HepG2 (cell line): ENCODE measurements at places on chromosomes 1 and 21.

GRCh38 chr1:37286881-37287280, 187.5 kb upstream of the ZC3H12A start:
- DNase-seq = no peak

GRCh38 chr1:87208931-87209330, 119.7 kb upstream of the LMO4 start:
- no peak for DNase-seq

- peak; percentile 62 for DNase-seq
Measured at GRCh38 chr1:84089465-84089864, 54.6 kb upstream of the PRKACB start.

DNA sequence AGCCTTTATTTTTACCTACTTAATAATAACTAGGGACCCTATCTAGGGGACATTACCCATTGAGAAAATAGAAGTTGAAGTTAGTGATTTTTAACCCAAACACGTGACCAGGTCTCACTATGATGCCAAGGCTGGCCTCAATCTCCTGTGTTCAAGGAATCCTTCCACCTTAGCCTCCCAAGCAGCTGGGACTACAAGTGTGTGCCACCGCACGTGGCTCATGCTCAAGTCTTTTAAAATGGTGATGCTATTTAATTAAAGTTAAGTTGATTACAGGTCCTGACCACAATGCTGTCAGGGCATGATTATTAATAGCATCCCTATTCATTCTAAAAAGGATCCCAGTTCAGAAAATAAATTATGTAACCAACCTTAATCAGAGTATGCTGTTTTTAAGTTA, 25.0 kb downstream of the FUBP1 start:
- DNase-seq = no peak

GRCh38 chr1:67847466-67847865, 14.2 kb upstream of the GNG12 start:
- DNase-seq = no peak

DNA sequence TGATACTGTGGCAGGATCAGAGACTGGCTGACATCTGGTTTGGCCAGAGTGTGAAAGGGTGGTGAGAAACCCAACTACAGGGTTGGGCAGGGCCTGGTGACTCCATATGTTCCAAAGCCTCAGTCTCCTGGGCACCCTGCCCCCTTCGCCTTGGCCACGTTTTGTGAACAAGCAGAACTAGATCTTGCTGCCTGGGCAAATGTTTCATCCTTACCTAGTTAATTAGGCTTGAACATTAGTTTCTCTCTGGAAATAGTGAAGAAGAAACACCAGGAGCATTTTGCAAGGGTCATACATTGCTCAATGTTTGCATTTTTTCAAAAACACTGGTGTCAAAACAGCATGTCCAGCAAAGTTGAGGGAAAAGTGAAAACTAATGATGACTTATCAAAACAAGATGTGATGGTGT, 60.5 kb downstream of the MAP3K7CL start:
- DNase-seq = peak; percentile 29

GRCh38 chr1:23456226-23456625, 27.8 kb downstream of the ASAP3 start:
- no peak for DNase-seq

DNA sequence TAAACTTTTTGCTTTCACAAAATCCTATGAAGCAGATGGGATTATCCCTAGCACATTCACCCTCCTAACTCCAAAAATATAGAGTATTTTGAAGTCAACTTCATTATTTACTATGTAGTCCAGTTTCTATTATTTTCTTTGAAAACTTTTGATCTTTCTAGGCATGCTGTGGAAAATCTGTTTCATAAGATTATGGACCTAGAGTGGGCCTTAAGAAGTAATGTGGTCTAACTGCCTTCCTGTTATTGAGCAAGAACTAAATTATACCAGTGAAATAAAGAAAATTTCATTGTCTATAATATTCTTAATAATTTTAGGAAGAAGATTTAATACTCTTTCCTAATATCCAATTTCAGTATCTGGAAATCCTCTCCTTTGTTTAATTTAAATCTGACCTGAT, 58.1 kb downstream of the PRKACB start:
- DNase-seq = no peak

- peak; percentile 86 for DNase-seq
Measured at GRCh38 chr1:56448529-56449300, 130.6 kb downstream of the PLPP3 start.

GRCh38 chr1:178417858-178418257, 78.9 kb downstream of the CLEC20A start:
- DNase-seq = peak; percentile 53

DNA sequence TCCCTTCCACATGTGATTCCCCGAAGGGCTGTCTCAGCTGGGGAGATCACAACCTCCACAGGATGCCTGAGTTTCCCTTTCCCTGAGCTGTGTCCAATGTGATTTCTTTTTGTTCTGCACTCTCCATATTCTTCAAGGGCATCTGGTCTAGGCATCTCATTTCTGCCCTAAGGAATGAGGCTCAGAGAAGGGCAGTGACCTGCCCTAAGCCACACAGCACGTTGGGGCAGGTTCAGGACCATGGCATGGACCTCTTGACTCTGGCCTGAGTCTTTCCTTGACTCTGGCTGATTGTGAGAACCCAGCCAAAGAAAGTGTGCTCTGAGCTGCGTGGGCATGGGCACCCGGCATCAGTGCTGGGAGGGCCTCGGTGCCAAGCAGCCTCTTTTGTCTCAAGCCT, 590.3 kb downstream of the PTPRU start:
- DNase-seq = no peak

GRCh38 chr1:202061055-202061454, 50.7 kb downstream of the ELF3 start:
- no peak for DNase-seq

GRCh38 chr21:36209626-36210171, 53.1 kb downstream of the DOP1B start:
- peak; percentile 71 for DNase-seq

DNA sequence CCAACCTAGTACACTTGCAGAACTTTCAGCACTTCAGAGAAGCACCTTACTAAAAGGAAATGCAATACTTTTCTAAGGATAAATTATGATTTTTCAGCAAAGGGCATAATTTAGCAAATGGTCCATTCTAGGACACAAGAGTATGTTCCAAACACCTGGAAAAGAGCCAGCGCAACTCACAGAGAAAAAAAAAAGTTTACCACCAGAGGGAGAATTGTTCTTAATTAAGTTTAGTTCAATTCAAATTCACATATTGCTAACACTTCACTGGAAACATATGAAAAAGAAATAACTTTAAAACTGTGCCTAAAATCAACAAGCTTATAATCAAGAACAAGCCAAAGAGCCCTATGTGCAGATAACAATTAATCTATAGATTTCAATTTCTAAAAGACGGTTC, 338.1 kb downstream of the SEC16B start:
- no peak for DNase-seq

- no peak for DNase-seq
Measured at GRCh38 chr1:119485201-119485600, 21.8 kb upstream of the HSD3B1 start.

DNA sequence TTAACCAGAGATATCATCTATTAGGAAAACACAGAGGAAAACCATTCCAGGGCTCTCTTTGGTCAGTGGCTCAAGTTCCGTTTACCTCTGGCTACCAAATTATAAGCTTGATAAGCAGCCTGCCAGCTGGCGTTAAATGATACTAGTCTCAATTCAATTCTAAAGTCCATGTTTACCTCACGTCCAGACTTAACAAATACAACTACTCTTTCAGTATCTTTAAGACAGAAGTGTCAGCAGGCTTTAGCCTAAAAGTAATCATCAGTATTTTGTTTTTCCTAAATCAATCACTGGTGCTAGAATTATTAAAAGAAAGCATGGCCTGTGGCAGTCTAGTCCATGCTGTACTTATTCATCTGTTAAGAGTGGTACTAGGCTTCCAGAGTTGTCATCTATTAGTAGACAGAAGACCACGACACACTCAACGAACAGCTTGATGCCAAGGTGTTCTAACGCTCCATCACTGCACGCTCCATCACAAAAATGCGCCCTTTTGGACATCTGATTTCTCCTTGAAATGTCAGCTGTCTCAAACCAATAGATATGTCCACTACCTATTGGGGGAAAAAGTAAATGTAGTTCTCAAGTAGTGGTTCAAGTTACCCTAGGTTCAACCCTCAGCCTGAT, 1.5 kb downstream of the IVNS1ABP start:
- peak; percentile 51 for DNase-seq

- peak; percentile 74 for DNase-seq
Measured at GRCh38 chr1:94821636-94822305, 1.6 kb downstream of the SLC44A3 start.

DNA sequence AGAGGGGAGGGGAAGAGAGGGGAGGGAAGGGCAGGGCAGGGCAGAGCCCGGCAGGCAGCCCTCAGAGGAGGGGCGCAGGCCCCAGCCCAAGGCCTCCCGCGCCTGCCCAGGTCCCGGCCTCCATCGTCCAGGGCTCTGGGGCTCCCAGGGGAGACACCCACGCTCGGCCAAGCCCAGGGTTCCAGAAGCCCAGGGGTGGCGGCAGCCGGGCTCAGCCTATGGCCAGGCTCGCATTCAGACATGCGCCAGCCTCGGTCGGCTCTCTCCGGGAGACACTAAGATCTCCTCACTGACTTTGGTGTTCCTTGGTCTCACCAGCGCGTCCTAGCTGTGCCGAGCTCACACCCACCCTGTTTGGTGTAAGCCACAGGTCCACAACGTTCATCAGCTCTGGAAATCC, 7.1 kb upstream of the ANKRD65 start:
- no peak for DNase-seq

GRCh38 chr21:26846036-26846931, 1.1 kb upstream of the ADAMTS1 start:
- DNase-seq = no peak

DNA sequence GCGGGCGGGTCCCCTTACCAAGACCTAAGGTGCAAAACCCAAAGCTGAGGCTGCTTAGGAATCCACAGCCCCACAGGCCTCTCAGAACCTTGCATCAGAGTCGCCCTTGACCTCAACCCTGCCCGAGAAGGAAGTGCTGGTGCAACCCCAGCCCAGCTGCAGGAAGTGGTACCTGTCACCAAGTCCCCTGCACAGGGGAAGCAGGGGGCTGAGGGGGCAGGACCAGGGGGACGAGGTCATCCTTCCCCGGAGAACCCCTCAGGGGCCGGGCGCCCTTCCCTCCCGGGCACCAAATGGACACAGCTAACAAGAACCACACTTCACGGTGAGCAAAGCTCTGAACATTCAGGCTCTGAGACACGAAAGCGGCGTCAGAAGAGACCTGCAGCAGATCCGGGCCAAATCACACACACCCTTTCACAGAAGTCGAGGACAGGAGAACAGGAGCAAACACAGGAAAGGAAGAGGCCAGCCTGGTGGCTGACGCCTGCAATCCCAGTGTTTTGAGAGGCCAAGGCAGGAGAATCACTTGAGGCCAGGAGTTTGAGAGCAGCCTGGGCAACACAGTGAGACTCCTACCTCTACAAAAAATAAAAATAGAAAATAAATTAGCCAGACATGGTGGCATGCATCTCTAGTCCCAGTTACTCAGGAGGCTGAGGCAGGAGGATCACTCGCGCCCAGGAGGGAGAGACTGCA, 6.4 kb downstream of the ITGB2 start:
- DNase-seq = peak; percentile 41

DNA sequence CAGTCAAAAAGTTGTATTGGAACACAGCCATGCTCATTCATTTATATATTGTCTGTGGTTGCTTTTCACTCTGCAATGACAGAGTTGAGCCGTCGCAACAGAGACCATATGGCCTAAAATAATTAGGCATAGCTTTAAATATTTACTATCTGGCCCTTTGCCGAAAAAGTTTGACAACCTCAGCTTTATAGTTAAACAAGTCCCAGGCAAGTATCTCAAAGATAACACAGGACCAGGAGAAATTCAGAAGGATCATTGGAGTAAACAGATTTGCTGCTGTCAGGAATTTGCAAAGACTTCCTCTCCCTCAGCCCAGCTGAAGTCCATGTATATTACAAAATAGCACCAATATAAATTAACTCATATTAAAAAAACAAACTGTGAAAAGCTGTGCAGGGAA, 34.4 kb downstream of the NID1 start:
- DNase-seq = no peak

DNA sequence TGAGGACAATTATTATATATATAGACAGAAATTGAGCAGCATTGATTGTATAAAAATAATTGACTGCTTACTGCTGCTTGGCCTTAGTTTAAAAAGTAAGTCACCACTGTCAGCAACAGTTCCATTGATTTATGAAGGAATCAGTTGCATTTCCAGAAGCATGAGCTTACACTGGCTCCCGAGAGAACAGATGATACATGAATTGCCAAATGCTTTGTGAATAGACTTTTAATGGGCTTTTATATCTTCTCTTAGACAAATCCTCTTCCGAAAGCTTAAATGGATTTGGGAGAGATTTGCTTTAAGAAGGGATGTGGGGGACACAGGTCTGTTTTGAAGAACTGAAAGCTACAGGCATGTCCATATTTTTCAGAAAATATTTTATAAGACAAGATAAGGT, 7.5 kb downstream of the FHAD1 start:
- DNase-seq = no peak

DNA sequence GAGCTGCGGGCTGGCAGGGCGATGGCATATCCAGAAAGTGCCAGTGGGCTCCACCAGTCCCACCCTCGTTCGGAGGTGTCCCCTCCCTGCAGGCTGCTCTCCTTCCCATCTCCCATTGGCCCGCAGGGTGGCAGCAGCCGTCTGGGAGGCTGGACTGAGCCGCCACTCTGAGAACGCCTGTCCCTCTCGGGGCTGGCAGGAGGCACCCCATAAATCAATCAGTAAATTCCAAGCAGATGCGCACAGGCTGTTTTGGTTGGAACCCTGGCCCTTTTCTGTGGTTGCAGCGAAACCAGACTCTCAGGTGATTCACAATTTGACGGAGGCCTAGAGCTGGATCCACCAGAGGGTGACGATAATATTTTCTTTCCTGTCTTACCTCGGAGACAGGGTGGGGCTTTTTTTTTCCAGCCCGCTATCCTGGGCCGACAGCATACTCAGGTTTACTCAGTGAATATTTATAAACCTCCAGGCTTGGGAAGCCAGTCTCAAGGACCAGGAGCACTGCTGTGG, 99.7 kb downstream of the GLIS1 start:
- DNase-seq = no peak

- DNase-seq = no peak
Measured at GRCh38 chr21:38494703-38495102, 3.6 kb downstream of the ERG start.

DNA sequence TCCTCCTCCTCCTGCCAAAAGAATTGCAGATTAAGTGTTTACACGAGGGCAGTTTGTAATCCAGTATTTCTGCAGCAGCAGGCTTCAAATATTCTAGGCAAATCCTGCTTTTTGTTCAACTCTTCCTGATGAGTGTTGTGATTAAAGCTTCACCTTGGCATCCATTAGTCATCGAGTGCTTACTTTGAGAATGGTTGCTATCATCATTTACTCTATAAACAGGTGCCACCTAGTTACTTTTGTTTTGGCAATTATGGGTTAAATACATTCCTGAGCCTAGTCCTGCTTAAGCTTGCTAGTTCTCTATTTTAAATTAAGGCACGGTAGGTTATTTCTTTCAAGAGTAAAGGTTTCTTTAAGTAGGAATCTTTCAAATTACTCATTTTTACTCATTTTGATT, 20.3 kb downstream of the PDC start:
- DNase-seq = no peak

GRCh38 chr1:87051965-87052364, 137.5 kb downstream of the HS2ST1 start:
- no peak for DNase-seq

- peak; percentile 41 for DNase-seq
Measured at GRCh38 chr1:25037174-25038074, 107.3 kb upstream of the RUNX3 start.

GRCh38 chr1:151519667-151520066, 8.5 kb downstream of the CGN start:
- DNase-seq = no peak

GRCh38 chr1:23726686-23727085, 16.6 kb upstream of the ELOA start:
- DNase-seq = no peak

- DNase-seq = no peak
Measured at GRCh38 chr1:219537223-219537631, 75.7 kb downstream of the ZC3H11B start.
